ENCODE measurements at places on chromosomes 1 and 21. TPM values are rescaled to one million over a fixed set of nuclear protein-coding genes. Genes with fewer than 3 reads are reported as not detected.

The RBM11 gene
- 1.3 TPM for total RNA-seq

The BMP8A gene
- total RNA-seq, result not detected

The ASCL5 gene
- total RNA-seq, result 0.21 TPM

The WNT3A gene
- not detected for total RNA-seq

The STIL gene
- total RNA-seq, result 1.7 TPM

The RPS27 gene
- total RNA-seq, result 1,885 TPM

The RIPK4 gene
- 36.9 TPM for total RNA-seq

The LHX8 gene
- total RNA-seq, result under 0.01 TPM

All from tracheal epithelial cell (primary cell).